A549 treated with GW870086 at 1 μM for 4 hours (cell line): ENCODE measurements at places on chromosomes 7 and 10. TPM values are rescaled to one million over a fixed set of nuclear protein-coding genes. Genes with fewer than 3 reads are reported as not detected.

Gene SSC4D
- 0.89 to 1.6 TPM (median 1.0 TPM) in 5 replicates for total RNA-seq

Gene IGF2BP3
- 22.2 to 31.3 TPM (median 28.9 TPM) in 5 replicates for total RNA-seq

Gene CDCA7L
- 14.6 to 17.8 TPM (median 16.6 TPM) in 5 replicates for total RNA-seq

Gene PAX4
- not detected in 5 replicates for total RNA-seq

Gene PNLIPRP3
- total RNA-seq: not detected in 5 replicates

Gene NPSR1
- not detected in 5 replicates for total RNA-seq

Gene ZKSCAN1
- 6.8 to 10.2 TPM (median 9.1 TPM) in 5 replicates for total RNA-seq

Gene CAMK2B
- 0.09 to 0.34 TPM (median 0.14 TPM) in 5 replicates for total RNA-seq

Gene LBX1
- not detected in 5 replicates for total RNA-seq

Gene ACHE
- 2.2 to 3.0 TPM (median 2.8 TPM) in 5 replicates for total RNA-seq

Gene FANK1
- total RNA-seq: 2.3 to 3.4 TPM (median 2.9 TPM) in 5 replicates

Gene POT1
- total RNA-seq: 11.3 to 16.2 TPM (median 15.5 TPM) in 5 replicates
